ENCODE measurements at places on chromosomes 5 and 9.
A peak's percentile ranks its signal among the peaks of the same experiment; 100 is the strongest.

GRCh38 chr9:110626101-110626829, 42.3 kb upstream of the MUSK start:
- no peak for DNase-seq

GRCh38 chr9:27073841-27074728, 34.9 kb upstream of the TEK start:
- no peak for DNase-seq

DNA sequence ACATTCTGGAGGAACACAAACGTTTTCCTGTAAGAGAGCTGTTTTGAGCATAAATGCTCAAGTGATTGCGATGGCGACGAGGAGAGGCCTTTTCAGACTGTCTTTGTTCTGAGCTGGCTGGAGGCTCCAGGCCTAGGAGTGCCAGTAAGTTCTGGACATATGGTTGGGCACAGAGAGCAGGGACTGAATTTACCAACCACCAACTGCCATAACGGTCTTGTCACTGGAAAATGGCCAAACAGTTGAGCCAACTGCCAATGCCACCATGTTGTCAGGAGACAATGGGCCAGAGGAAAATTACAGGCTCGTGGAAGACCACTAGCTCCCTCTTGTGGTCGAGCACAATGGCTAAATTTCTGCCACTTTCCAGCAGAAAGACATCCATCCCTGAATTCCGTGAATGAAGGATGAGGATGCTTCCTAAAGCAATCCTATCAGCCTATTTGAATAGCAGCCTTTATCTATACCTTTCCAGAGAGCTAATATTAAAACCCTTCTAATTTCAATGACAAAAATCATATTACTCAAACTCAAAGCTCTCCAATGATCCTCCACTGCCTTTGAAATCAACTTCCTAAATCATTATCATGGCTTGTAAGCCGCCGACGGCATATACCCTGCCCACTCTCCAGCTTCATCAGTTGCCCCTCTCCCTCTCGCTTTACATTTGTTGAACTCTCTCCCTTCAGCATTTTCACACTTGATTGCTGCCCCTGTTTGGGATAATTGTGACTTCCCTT, 66.9 kb upstream of the GLIS3 start:
- DNase-seq, result peak; percentile 9

DNA sequence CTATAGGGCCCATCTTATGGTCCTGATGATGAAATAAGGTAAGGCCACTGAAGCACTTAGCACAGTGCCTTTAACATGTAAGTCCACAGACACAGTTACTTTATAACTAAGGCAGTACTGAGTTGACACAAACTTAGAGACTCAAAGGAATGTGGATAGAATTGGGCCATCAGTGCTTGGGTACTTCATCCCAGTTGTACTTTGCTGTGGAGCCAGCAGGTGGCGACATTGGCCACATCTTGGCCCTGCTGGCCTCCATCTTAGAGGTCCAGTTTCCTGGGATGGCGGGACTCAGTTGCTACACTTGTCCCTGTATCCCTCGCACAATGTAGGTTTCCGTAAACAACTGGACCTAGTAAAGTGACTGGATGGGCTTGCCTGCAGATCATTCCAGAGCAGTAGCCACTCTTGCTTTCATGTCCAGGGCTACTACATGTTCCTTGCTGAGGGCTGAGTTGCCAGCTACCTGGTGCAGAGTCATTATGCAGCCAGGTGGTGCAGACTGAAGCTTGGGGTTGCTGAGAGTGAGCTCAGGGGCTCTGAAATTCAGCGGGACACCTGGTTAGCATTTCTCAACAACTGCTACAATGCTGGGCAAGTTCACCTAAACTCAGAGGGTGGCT, 10.6 kb downstream of the MTAP start:
- peak; percentile 58 for DNase-seq

- peak; percentile 2 for DNase-seq
Observed at GRCh38 chr5:54944364-54944763, 41.0 kb downstream of the ESM1 start.

DNA sequence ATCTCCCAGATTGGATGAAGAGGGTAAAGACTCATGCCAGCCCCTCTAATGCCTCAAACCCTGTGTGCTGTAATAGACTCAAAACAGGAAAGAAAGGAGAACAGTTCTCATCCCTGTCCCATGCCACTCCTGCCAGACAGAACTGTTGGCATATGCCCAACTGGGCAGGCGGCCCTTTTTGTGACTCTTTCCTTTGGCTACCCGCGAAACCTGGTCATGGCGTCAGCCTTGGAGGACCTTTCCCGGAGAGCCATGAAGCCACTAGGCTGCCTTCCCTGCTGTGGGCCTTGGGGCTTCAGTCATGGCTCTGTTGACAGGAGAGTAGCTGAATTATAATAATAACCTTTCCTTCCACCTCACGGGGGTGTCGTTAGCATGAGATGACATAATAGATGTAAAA, 75.9 kb upstream of the SEMA6A start:
- no peak for DNase-seq

DNA sequence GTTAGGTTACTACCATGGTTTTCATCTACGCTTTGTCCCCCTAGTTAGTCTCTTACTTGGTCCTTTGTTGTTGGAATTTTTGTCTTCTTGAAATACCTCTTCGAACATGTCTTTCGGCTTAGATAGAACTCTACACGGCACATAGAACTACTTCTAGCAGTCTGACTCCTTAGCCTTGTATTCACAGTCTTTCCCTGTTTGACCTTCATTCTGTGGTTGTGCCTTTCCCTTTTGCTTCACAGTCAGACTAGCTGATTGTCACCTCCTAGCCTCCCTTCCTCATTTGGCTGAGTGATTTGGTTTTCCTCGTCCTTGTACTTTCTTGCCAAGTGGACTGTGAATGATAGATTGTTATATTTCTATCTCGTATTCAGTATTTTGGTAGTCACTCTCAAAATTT, 10.7 kb downstream of the SMAD5 start:
- DNase-seq, result no peak

DNA sequence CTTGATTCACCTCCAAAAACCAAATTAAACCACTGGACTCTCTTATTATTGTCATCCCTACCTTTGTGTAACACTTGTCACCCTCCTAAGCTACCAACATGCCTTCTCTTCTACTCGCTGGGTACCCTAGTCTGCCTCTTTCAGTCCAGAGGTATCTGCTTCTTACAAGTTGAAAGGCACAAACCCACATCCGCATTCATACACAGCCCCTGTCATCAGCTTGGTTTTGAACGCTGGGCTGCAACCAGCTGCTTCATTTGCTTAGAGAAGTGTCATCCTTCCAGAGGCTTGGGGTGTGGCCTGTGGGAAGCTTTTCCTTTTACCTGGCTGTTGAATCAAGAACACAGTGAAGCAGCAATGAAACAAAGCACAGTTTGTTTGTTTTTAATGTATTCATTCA, 138.8 kb upstream of the WWC1 start:
- DNase-seq, result no peak
